ENCODE measurements at places on chromosomes 11 and 22.

- DNase-seq, result no peak
Observed at GRCh38 chr11:10701982-10702381, 8.4 kb upstream of the IRAG1 start.

- DNase-seq, result no peak
Observed at GRCh38 chr11:103602840-103603239, 433.6 kb upstream of the DDI1 start.

GRCh38 chr11:118105657-118106305 is 19.0 kb upstream of the SMIM35 start:
- no peak for DNase-seq

- no peak for DNase-seq
Observed at GRCh38 chr11:104001561-104002056, 34.8 kb upstream of the DDI1 start.

DNA sequence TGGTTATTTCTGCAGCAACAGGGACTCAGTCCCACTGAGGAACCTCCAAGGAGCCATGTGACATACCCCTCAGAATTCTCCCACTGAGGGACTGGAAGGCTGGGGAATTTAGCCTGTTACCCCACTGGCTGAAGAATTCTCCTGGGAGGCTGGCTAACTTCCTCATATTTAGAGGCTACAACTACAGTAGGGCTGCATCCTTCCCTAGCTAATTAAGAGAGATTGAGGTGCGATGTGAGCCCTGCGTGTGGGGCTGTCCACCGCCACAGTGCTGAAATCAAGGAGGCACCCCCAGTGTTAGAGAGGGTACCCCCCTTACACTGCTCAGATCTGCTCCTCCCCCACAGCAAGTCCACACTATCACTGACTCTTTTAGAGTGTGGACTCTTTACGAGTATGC is 21.1 kb downstream of the EIF3F start:
- no peak for DNase-seq

DNA sequence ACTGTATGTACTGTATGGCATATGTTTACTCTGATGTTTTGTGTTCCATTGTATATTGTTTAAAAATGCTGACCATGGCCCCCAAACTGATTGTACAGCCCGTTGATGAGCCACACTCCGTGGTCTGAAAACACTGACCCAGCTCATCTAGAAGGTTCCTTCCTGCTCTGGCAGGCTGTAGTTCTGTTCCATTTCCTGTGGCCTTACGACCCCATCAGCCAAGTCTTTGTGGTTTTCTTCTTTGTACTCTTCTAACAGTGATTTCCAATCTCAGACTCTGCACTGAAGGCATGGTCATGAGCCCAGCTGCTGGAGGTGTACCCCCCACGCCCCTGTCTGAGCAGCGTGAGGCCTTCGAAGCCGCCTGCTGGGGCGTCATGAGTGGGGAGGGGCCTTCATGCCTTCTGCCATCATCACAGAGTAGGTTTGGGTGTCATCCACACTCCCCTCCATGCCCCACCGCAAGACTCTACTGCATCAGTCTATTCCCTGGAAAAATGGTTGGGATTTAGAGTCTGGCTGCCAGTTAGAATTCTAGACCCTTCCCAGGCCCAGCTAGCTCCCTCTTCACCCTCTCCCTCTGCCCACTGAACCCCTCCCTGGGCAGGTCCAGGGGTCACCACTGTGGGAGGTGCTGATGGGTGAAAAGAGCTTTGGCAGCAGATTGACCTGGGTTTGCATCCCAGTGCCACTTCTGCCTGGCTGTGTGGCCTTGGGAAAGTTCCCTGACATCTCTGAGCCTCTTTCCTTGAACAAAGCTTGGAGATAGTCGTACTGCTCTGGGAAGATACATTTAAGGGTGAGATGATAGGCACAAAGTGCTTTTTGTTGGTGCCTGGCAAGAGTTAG is 11.3 kb upstream of the C11orf96 start:
- no peak for DNase-seq

- DNase-seq, result no peak
Observed at GRCh38 chr11:91023731-91024130, 800.9 kb upstream of the CHORDC1 start.

DNA sequence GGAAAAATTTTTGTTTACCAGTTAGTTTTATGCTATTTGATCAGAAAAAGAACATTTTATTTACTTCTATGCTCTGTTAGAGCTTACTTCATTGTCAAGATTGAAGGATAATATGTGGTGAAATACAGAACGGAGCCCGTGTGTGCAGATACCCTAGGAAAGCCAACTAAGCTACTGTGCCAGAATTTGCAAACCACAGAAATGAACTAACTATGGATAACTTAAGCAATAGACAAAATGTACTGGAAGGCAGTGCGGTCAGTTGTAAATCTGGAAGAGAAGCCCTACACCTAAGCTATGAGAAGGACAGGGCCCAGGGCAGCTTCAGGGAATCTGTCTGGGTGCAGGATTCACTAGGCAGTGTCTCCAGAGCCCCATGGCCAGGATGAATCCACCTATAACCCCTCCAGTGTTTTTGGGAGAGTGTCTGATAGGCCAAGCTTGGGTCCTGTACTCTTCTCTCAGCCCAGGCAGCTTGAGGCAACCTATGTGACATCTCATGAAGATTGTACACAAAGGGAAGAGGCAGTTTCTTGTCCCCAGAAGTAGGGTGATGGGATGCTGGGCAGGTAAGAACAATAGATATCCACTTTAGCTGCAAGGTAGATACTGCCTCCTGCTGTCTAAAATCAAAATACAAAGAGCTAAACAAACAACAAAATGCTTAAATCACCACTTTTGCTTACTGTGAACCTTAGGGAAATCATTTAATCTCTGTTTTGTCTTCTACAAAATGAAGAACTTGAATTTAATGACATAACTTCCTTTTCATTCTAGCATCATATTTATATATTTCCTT is 12.1 kb downstream of the MMP7 start:
- DNase-seq, result no peak

- DNase-seq, result no peak
Observed at GRCh38 chr11:28797536-28797935, 689.3 kb downstream of the METTL15 start.

DNA sequence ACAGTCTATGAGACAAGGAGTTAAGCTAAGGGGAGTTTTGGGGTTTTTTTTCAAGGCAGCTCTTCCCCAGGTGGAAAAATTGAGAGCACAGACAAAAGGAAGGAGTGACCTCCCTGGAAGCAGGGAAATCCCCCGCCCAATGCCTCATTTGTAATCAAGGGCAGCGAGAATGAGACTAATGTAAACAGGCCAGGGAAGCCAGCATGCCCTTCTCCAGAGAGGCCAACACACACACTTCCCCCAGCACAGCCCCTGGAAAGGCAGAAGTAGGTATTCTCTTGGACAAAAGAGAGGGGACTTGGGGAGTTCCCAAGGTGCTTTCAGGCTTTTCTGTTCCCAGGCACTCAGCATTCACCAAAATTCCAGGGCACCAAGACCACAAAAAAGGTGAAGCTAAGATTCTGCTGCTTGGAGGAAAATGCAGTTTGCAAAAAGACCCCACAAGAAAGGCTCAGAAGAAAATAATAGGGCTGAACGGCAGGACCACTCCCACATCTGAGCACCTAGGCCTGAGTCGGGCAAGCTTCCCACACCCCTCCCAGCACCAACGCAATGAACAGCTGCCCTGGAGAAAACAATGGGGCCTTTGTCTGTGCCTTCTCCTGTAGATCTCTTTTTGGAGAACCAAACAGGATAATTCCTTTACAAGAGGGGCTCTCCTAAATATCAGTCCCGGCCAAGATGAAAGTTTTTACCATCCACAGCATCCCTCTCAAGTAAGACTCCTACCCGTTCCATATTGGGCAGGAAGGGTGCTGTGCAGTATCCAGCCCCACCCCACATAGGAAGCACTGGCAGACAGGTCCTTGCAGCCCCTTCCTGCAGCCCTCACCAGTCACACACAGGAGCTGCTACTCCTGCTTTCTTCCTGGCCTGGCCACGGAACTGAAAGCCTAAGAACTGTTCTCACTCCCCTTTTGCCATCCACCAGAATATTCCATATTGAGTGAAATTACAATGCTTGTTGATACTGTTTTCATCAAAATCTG is 70.7 kb upstream of the AKIP1 start:
- DNase-seq, result no peak

- DNase-seq, result no peak
Observed at GRCh38 chr11:86874304-86875056, 74.1 kb downstream of the PRSS23 start.

DNA sequence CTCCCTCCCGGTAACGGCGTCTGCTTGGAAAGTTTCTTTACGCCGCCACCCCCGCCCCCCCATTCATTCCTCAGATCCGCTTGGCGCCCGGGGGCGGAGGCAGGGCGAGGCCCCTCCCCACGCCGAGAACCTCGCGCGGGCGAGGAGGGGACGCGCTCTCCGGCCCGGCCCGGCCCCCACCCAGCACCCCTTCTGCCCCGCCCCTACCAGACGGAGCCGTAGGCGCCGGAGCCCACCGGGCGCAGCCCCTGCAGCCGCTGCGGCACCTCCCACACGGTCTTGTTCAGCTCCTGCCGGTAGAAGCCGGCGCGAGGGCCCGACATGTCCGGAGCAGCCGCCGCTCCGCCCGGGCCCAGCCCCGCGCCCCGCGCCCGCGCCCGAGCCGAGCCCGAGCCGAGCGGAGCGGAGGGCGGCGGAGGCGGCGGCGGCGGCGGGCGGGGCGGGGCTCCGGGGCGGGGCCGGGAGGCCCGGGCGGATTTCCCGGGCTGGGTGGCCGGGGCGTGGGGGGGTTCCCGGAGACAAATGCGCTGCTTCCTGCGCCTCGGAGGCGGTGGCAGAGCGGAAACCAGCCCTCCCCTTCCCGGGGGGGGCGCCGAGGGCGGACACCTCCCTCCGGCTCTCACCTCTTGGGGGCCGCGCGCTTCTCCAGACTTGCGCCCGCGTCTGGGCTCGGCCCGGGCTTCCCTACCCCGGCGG is at the start of gene MAPK11:
TSS of gene MAPK11 (minus strand) at position 411 of the 696 bp plus-strand sequence. CDS start at position 323, 88 bp downstream.
- DNase-seq, result peak; percentile 62

GRCh38 chr11:2788168-2789071 is 88.6 kb upstream of the KCNQ1OT1 start:
- no peak for DNase-seq

DNA sequence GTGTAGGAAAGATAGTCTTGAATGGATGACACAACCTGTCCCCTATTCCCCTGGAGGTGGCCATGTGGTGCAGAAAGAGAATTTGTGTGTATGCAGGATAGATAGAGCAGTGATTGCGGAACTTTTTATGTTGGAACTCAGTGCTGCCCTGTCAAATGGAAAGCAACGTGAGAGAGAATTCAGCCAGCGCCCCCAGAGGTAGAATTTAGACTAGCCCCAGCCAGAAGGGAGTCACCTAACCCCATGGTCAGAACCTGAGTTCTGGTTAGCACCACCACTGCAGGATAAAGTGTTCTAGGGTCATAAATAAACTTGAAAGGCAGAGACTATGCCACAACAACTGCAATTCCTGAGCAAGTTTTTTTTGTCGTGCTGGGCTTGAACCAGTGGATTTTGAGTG is 152.9 kb upstream of the GRIA4 start:
- no peak for DNase-seq

DNA sequence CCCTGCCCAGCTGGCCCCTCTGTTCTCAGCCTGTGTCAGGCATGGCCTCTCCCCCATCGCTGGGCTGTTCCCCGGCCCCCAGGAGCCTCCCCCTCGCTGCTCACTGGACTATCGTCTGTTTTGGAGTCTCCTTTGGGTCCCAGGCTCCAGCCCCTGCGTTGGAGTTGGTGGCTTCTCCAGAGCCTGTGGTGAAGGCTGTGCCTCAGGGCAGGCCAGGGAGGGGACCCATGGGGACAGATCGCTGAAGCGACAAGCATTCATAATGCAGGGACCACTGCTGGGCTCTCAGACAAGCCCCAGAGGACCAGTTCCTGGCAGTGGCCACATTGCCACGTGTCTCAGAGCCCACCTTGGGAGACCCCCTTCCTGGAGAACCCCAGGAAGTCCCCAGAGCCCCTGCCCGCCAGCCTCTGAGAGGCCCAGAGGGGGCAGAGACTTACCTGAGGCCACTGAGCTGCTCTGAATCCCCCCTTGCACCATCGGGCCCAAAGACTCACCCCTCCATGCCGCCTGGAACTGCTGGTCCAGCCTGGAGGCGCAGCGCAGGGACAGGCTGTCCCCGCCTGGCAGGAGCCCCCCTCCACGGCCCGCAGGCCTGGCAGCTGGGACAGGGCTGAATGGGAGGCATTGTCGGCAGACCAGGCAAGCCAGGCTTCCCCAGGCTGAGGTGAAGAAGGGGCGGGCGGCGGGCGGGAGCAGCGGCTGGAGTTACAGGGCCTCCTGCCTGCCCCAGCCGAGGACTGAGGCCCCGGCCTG is at the start of gene CHADL:
TSS of gene CHADL (minus strand) at position 555 of the 756 bp plus-strand sequence. CDS start at position 505, 50 bp downstream.
- DNase-seq, result no peak

GRCh38 chr11:762421-763072 is 14.7 kb downstream of the GATD1 start:
- no peak for DNase-seq

- DNase-seq, result no peak
Observed at GRCh38 chr11:88489030-88489429, 151.5 kb upstream of the CTSC start.

DNA sequence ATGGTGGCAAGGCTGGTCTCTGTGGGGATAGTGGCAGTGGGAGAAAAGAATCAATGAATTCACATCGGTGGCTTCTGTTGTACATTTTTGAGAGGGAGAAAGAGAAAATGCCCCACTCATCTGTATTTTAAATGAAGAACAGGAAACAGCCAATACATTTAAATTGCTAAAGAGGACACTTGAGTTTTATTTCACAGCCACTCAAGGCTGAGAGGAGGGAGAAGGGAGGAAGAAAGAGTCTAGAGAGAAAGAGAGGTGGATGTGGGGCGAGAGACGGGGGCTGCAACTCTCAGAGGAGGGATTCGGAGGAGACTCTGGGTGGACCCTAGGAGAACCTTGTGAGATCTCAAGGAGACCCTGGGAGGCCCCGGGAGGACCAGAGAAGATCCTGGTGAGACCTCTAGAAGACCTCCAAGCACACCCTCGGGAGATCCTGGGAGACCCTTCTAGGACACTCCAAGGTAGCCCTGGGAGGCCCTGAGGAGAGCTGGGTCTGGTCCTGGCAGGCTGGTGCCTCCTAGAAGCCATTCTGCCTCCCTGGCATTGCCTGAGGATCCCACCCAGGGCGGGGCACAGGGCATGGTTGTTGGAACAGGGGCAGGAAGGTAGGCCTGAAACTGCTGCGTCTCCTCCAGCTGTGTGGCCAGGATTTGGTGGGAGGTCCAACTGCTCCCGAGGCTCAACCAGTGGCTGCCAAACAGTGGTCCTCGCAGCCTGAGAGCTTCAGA is 91.0 kb upstream of the SHISAL1 start:
- no peak for DNase-seq
